ENCODE measurements at places on chromosomes 11 and 22.

DNA sequence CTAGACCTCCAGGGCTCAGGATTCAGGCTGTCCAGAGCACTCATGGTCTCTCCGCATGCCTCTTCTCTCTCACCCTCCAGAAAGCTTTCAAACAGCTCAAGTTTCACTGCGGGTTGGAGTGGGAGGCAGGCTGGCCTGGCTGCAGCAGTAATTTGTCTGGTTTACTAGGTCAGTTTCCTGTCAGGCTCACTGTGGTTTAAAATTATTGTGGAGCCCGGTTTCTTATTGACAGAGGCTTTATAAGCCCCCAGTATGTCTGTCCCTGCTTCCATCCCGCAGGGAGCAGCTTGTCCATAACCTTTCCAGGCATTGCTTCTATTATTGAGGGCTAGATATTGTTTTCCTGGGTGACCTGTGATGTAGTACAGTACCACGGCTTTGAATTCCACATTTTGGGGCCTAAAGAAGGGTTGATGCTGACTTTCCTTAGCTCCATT, 235.3 kb upstream of the SORL1-AS1 start:
- no peak for DNase-seq

GRCh38 chr22:33726294-33726734, 194.0 kb downstream of the LARGE1 start:
- no peak for DNase-seq

GRCh38 chr22:37275622-37276021, 6.7 kb upstream of the CYTH4 start:
- DNase-seq = no peak

- no peak for DNase-seq
These were observed 538.3 kb downstream of the OPCML start for GRCh38 chr11:132993991-132994502.

DNA sequence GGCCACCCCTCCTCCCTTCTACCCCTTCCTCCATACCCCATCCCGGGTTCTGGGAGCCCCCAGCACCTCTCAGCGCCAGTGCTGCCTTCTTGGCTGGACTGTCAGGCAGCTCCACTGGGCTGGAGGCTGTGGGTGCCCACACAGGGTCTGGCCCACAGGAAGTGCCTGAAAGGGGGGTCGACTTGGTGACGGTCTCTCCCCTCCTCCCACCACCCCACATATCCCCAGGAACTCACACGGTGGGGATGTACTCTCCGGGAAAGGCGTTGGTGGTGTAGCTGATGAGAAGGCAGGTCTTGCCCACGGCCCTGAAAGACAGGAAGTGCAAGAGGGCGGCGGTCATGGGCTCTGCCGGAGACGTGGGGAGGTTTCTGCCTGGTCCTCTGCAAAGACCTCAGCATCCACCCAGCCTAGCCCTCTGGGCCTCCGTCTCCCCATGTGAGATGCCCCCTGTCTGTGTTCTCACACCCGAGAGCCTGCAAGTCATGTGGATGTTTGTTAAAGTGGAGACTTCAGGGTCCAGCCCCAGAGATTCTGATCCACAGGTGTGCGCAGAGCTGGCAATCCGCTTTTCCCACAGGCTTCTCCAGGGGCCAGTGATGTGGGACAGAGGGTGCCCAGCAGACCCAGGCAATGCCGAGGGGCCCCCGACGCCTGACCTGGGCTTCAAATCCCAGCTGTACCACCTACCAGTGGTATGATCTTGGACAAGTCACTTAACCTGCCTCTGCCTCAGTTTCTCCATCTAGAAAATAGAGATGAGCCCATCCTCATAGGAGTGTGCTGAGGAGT, 2.5 kb downstream of the RAC2 start:
- DNase-seq = peak; percentile 75

Data from posterior cingulate gyrus (tissue), 11 donors.